ENCODE measurements at places on chromosomes 16 and 17. TPM values are rescaled to one million over a fixed set of nuclear protein-coding genes. Genes with fewer than 3 reads are reported as not detected.

MYLK3 gene
- 0.41 TPM for total RNA-seq

NKD1 gene
- total RNA-seq: 0.08 TPM

NPIPB13 gene
- total RNA-seq: 2.9 TPM

G6PC1 gene
- not detected for total RNA-seq

ABCC1 gene
- total RNA-seq: 14.3 TPM

CCL3 gene
- total RNA-seq: not detected

MARF1 gene
- total RNA-seq: 12.7 TPM

HNF1B gene
- total RNA-seq: not detected

NFAT5 gene
- total RNA-seq: 9.9 TPM

CCDC144A gene
- 2.6 TPM for total RNA-seq

KRTAP4-5 gene
- total RNA-seq: not detected

ADAT1 gene
- 68.1 TPM for total RNA-seq

APOBR gene
- 0.05 TPM for total RNA-seq

CACNG1 gene
- not detected for total RNA-seq

C16orf89 gene
- total RNA-seq: not detected

RNF166 gene
- total RNA-seq: 28.6 TPM

KCNH6 gene
- total RNA-seq: not detected

COQ9 gene
- 71.0 TPM for total RNA-seq

TMEM114 gene
- not detected for total RNA-seq

ABCA9 gene
- 0.23 TPM for total RNA-seq

LCAT gene
- 4.7 TPM for total RNA-seq

CACNG3 gene
- not detected for total RNA-seq

MARVELD3 gene
- not detected for total RNA-seq

UBTF gene
- total RNA-seq: 100 TPM

KRTAP9-2 gene
- not detected for total RNA-seq

CSH2 gene
- total RNA-seq: not detected

PTX4 gene
- not detected for total RNA-seq

FNDC8 gene
- total RNA-seq: not detected

SMTNL2 gene
- total RNA-seq: not detected
